Activated T-helper 1 cell treated with anti-CD3 and anti-CD28 coated beads, Interleukin-2, amount 50 U/mL, for 16 hours (primary cell): ENCODE measurements at places on chromosomes 2 and 18.

- no peak for DNase-seq
Measured at GRCh38 chr2:230658577-230658876, 54.1 kb upstream of the CAB39 start.

- DNase-seq = no peak
Measured at GRCh38 chr2:36433311-36434217, 78.0 kb downstream of the CRIM1 start.

- no peak for DNase-seq
Measured at GRCh38 chr2:155846259-155846658, 486.3 kb downstream of the NR4A2 start.

GRCh38 chr18:35697869-35698268 is 116.3 kb downstream of the GALNT1 start:
- DNase-seq = no peak

DNA sequence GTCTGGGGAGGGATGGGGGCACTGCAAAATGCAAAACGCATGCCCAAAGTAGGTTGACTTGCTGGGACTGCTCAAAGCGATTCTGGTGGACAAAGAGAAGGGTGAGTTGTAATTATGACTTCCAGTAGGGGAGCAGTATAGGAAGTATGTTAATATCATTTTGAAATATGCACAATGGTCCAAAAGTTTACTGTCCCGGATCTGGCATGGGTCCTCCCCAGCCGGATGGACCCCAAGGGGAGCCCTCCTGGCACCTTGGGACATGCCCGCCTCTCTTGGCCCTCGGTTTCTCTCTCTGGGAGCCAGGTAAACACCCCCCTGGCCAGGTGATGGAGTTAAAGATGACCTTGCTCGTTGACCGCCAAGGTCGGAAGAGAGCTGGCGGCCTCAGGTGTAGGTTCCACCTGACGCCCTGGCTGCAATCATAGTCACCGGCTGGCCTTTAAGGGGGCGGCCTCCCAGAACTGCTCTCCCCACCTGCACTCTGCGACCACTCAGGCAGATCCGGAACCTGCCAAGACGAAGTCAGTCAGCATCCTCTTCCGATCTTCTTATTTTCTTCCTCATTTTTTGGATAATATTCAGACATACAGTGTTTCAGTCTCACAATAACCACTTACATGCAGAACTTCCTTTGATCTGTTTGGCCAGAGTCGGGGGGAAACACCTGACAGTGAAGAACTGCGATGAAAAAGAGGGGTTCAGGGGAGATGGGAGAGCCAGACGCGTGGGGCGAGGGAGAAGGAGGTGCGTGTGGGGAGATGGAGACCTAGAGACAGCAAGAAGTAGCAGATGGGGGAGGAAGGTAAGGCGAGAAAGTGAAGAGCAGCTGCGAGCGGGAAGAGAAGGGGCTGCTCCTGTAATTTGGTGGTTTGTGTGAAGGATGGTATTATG is 148.3 kb downstream of the MEIS1 start:
- no peak for DNase-seq

- DNase-seq = no peak
Measured at GRCh38 chr18:24417480-24417879, 9.0 kb upstream of the IMPACT start.
